ENCODE measurements at places on chromosomes 5 and 9.
A peak's percentile ranks its signal among the peaks of the same experiment; 100 is the strongest.

DNA sequence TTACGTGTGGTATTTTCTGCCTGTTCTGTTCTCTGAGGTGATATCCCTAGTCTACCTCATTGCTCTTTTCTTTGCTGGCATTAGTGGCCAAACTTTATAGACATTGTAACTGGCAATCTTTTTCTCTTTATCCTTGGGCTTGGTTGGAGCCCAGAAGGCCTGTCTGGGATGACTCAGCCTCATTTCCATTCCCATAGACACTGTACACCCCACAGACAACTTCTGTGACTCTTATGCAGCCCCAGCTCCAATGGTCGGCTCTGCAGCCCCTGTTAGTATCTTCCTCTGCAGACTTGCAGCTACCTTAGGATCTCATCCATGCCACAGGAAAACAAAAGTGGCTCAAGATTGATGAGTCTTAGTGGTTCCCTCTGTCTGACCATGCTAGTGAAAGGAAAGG lies 79.8 kb downstream of the CFAP95 start:
- DNase-seq = no peak

- peak; percentile 83 for DNase-seq
These were observed 41.9 kb downstream of the WDR36 start for GRCh38 chr5:111134087-111134486.

- no peak for DNase-seq
These were observed 8.5 kb upstream of the ACSL6 start for GRCh38 chr5:132019857-132020555.

GRCh38 chr5:13643196-13643595 lies 301.3 kb downstream of the DNAH5 start:
- DNase-seq = no peak
